NCI-H1092 treated with DMSO at 0.1 percent for 48 hours (cell line): ENCODE measurements at places on chromosomes 16 and 17.

GRCh38 chr17:50347117-50347893, 1.4 kb downstream of the XYLT2 start:
- no peak for DNase-seq

DNA sequence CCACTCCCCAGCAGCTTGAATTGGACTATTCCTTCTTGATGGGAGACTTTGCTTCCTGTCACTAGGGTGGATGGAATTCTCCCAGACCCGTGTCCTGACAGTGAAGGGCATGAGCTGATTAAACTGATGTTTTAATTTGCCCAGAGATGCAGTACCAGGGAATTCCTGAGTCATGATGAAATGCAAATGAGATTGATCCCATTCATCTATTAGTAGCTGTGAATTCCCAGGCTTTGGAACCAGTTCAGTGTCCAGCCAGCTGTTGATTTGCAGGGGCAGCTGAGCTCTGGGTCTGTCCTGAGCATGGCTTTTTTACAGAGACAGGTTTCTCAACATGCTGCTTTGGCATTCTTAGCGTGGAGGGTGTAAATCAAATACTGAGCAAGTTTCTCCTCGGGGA, 157.9 kb downstream of the PITPNC1 start:
- DNase-seq: no peak

GRCh38 chr16:3065069-3065741, at the start of gene IL32:
TSS of gene IL32 (plus strand) at chr16:3065640. CDS start at chr16:3065812, 172 bp downstream.
- DNase-seq: no peak

GRCh38 chr16:57575468-57576277, 33.2 kb downstream of the ADGRG5 start:
- no peak for DNase-seq

DNA sequence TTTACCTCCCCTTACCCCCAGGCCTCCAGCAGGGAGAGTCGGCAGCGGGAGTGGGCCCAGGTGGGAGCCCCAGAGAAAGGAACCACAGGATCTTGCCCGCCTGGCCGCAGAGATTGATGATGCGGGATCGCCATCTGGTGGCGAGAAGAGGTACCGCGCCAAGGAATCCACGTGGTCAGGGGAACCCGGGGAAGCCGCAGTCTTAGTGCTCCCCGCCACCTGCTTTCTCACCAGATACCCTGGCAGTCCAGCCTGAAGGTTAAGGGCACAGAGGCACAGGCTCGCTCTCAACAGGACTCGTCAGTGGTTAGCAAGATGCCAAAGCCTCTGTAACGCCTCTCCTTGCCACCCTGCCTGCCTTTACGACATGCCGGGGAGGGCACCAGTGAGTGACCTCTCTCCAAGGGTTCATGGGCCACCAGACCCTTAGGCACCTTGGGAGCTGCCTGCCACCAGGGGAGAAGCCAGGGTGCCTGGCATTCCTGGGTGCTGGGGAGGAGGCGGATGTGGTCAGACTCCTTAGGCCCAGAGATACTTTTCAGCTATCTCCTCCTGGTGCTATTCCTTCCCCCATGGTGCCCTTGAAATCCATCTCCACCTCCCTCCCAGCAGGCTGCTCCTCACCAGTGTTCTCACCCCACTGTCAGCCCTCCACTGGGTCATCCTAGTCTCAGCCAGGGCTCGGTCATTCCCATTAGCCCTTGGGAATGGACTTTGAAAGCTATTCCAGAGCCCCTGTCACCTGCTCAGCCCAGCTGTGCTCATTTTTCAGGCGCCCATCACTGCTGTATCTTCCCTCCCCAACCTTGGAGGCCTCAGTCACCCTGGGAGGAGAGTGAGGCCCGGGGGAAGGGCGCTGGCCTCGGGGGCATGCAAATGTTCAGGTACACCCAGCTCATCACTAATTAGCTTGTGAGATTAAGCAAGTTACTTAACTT, 5.5 kb upstream of the RHBDF2 start:
- peak; percentile 62 for DNase-seq

DNA sequence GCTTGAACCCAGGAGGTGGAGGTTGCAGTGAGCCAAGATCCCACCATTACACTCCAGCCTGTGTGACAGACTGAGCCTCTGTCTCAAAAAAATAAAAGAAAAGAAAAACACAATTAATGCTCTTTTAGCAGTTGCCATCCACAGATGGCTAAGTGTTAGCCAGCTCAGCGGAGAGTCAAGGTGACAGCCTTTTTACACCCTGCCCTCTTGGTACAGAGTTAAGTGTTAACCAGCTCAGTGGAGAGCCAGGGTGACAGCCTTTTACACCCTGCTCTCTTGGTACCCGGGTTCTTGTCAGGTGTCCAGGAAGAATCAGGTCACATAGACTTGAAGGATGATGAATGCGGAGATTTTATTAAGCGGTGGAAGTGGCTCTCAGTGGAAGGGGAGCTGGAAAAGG, 7.8 kb upstream of the CD300LF start:
- DNase-seq: no peak

DNA sequence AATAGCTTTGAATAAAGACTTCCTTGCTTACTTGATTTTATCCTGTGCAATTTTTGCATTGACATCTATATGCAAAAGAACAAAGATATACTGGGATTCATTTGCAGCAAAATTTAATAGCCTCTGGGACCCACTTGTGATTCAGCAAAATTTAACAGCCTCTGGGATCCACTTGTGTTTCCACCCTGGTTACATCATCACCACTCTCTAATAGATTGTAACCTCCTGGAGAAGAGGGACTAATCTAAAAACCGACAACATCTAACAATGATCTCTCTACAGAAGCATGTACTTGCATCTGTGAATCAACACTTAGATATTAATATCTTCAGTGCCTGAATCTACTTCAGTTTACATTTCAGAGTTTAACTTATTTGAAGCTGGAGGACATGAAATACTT, 202.0 kb upstream of the CPHXL start:
- no peak for DNase-seq

- no peak for DNase-seq
These were observed 33.3 kb downstream of the VPS53 start for GRCh38 chr17:681316-681715.

GRCh38 chr17:30970831-30971567, at the start of gene RNF135:
TSS of gene RNF135 (plus strand) at chr17:30971039. CDS start at chr17:30971074, 35 bp downstream.
- peak; percentile 35 for DNase-seq

- DNase-seq: no peak
These were observed 9.0 kb upstream of the VASN start for GRCh38 chr16:4362476-4363135.

DNA sequence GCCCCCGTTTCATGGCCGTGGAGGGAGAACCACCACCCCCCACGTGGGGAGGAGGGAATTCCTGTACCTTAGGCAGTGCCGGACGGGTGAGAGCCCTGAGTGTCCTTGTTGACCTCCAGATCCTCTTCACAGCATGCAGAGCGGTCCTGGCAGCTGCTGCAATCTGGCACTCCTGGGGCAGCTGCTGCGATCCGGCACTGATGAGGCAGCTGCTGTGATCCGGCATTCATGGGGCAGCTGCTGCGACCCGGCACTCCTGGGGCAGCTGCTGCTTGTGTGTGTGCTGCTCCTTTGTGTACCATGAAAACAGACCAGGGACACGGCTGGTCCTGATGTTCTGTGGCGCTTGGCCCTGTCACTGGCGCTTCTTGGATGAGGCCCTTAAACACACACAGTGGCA, 12.8 kb downstream of the ZNF778 start:
- DNase-seq: no peak

- DNase-seq: no peak
These were observed 38.5 kb upstream of the MYOCD start for GRCh38 chr17:12627177-12627629.

GRCh38 chr16:728890-729744, 2.2 kb downstream of the HAGHL start:
- DNase-seq: no peak

DNA sequence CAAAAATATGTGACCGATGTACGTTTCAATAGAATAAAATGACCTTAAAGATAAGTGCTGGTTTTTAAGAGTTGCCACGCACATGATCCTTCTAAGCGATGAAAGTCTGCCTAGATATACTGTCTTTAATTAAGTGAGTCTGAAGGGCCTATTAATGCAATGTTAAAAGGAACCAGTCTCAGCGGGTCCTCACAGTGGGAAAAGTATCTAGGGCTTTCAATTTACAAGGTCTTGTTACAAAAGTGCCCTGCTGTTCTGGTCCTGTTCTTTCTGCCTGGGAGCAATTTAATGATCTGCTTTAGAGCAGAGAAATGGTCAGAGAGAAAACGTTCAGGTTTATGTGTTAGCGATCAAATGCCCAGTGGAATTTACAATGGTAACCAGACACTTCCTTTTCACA, 864.0 kb downstream of the KCNJ2 start:
- DNase-seq: peak; percentile 62

- no peak for DNase-seq
These were observed 4.1 kb downstream of the KRABD2 start for GRCh38 chr17:8372422-8372821.

DNA sequence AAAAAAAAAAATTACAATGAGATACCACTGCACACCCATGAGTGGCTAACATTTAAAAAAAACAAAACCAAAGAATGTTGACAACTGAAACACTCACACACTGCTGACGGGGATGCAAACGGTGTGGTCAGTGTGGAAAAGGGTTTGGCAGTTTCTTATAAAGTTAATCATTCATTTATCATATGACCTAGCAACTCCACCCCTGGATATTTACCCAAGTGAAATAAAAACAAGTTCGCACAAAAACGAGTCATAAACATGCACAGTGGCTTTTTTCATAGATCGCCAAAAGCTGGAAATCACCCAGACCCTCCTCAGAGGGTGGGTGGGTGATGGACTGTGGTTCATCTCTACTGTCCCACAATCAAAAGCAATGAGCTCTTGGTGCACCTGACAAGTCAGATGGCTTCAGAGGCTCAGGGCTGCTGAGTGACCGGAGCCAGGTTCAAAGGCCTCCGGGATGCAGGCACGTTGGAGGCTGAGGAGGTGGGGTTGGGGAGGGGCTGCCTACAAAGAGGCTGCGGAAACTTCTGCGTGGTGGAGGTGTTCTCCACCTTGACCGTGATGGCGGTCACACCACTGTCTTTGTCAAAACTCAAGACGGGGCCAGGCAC, 14.2 kb downstream of the RAB40B start:
- no peak for DNase-seq

GRCh38 chr17:17455173-17455572, 21.6 kb upstream of the MED9 start:
- DNase-seq: no peak

GRCh38 chr16:26134588-26134987, 442.8 kb downstream of the HS3ST4 start:
- DNase-seq: no peak

DNA sequence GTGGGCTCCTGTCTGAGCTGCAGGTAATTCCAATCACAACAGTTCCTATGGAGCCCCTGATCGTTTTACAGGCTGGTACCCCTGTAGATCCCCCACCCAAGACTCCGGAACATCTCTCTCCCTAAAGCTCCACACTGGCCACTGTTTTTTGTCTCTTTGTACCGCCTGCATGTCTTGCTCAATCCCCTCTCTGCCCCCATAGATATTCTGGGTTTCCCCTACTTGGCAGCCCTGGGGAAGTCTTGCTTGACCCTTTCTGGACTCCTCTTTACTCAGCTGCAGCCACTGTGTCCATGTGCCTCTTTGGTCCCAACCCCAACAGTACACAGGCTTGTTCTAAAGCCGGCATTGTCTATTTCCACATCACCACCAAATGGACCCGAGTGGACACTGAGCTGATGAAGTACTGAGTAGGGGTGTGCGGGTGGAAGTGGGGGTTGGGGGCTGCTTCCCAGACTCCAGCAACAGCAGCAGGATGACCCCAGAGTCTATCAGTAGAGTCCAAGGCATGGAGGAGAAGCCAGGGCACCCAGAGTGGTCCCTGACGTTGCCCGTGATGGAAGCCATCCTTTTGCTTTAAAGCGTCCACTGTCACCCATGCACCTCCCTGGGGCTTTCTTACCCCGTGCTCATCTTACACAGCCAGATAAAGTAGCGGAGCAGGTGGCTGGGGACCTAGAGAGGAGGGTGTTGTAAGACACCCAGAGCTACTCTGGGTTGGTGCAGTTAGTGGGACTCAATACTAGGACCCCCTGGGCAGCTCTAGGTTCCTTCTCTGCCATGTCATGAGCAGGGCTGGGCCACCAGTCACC, 6.4 kb downstream of the CD300LB start:
- DNase-seq: no peak
